CD4-positive, alpha-beta T cell treated with Interleukin-1 beta for 1 hour (primary cell): ENCODE measurements at places on chromosomes 2 and 18.
A peak's percentile ranks its signal among the peaks of the same experiment; 100 is the strongest.

DNA sequence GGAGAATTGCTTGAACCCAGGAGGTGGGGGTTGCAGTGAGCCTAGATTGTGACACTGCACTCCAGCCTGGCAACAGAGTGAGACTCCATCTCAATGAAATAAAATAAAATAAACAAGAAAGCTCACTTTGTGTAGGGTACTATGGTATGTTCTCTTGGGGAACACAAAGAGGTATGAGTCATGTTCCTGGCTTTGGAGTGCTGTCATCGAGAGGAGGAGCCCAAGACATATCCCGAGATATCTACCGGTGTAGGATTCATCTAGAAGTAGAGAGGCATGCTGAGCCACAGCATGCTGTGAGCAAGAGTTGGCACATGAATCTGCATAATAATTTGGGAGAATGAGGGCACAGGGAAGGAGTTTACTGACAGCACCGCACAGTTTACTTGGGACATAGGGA is 244.9 kb upstream of the EPHA4 start:
- no peak for DNase-seq

DNA sequence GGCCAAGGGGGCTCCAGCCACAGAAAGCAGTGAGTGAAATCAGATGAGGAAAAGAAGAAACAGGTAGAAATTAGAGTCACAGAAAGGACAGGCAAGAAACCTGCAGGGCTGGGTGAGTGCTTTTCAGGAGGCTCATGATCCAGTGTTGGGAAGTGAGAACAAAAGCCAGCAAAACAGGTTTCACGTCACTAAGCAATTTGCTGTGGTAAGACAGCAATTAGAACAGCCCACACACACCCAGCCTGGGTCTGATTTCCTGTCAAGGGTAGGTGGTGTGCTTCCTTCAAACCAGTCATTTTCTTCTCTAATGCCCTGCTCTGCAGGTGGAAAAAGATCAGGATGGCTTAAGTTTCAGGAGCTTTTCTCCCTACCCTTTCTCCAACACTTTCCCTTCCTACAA is 52.9 kb upstream of the XDH start:
- no peak for DNase-seq

DNA sequence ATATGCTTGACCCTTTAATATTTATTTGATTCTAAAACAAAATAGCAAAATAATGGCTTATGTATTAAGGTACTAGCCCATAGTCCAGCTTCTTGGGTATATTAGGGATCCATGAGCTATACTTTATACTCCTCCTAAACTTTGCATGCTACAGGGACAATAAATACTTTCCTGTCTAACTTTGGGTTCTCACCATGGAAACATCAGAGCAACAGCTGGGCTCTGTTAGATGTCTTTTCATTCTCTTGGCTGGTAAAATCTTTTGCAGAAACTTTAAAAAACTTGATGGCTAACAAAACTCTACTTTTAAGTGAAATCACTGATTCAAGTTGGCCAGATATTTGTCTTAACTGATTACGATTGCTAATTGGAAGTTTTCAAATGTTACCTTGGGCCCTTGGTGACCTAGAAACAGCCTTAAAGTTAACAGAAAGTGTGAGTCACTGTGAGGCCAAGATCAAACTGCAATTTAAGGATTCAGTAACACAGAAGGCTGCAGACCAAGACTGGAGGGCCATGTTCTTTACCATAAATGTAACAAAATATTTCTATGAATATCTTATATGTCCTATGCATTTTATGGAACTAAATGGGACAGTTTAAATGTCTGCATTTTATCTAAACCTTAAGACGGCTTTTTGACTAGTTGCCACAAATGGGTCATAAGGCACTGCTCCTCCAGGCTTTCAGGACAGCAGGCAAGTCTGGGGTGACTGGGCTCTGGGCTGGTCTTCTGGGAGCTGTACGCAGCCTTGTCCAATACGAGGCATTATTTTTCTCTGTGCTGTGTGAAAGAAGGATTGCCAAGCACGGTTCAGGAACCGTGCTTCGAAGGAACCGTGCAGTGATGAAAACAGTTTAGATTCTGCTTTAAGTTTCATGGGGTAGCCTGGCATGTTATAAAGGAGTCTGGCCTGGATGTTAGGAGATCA is 188.5 kb downstream of the TPGS2 start:
- no peak for DNase-seq

DNA sequence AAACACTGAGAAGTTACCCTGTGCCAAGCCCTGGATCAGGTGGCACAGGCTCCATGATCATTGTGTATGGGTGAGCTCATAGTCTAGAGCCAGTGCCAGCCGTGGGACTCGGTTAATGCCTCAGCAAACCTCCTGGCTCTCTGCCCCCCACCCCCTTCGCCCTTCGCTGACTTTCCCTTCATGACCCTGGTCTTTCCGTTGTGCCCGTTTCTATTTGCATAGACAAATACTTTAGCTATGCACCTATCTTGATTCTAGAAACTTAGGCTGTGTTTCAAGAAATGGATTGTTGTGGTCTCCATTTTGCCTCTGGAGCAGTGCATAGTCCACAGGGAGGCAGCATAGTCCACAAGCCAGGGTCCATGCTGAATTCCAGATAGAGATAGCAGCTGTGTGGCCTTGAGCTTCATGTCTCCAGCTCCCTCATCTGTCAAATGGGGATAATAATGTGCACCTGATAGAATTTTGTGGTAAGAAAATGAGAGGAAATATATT is 44.8 kb upstream of the KDM3A start:
- DNase-seq = peak; percentile 10

GRCh38 chr2:108626995-108627394 is 92.3 kb upstream of the RANBP2 start:
- no peak for DNase-seq

- no peak for DNase-seq
Observed at GRCh38 chr2:82317012-82317411, 2012.5 kb upstream of the LRRTM1 start.

DNA sequence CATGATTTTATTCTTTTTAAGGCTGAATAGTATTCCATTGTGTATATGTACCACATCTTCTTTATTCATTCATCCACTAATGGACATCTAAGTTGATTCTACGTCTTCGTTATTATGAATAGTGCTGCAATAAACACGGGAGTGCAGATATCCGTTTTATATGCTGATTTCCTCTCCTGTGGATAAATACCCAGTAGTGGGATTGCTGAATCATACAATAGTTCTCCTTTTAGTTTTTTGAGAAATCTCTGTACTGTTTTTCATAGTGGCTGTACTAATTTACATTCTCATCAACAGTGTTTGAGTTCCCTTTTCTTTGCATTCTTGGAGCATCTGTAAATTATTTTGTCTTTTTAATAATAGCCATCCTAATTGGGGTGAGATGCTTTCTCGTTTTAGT is 114.5 kb downstream of the RGPD3 start:
- no peak for DNase-seq

GRCh38 chr18:62979900-62980299 is 264.6 kb downstream of the PHLPP1 start:
- no peak for DNase-seq

- DNase-seq = no peak
Observed at GRCh38 chr2:222136106-222136630, 162.6 kb downstream of the PAX3 start.

- DNase-seq = no peak
Observed at GRCh38 chr2:192854706-192855105, 660.0 kb upstream of the TMEFF2 start.

- DNase-seq = no peak
Observed at GRCh38 chr2:150060341-150060740, 427.1 kb downstream of the RND3 start.

DNA sequence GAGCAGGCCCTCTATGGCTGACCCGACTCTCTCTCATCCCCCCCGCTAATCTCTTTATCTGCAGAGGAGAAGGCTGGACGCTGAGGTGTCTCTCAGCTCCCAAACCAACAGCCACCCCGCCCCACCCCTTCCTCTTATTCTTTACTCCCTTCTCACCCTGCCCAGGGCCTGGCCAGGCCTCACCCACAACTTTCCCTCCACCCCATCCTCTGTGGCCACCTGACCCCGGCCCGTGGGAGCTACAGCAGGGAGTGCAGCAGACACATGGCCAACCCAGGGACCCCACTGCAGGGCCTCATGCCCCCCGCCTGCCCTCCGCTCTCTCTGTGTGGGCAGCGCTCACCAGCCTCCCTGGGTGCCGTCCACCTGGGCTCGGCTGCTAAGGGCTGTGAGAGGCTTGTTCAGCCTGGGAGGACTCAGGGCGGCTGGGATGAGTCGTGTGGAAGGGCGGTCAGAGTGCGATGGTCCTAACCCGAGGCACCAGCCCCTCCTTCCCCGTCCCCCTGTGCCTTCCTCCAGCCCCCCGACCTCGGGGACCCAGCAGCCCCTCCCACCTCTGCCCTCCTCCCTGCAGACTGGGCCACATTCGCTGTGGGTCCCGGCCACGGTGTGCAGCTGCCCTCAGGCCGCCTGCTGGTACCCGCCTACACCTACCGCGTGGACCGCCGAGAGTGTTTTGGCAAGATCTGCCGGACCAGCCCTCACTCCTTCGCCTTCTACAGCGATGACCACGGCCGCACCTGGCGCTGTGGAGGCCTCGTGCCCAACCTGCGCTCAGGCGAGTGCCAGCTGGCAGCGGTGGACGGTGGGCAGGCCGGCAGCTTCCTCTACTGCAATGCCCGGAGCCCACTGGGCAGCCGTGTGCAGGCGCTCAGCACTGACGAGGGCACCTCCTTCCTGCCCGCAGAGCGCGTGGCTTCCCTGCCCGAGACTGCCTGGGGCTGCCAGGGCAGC is 6.8 kb downstream of the NEU4 start:
- no peak for DNase-seq

- no peak for DNase-seq
Observed at GRCh38 chr18:396556-396955, 103.9 kb downstream of the COLEC12 start.

GRCh38 chr2:165634855-165635254 is 159.2 kb downstream of the GALNT3 start:
- no peak for DNase-seq
